Activated CD8-positive, alpha-beta memory T cell treated with anti-CD3 and anti-CD28 coated beads for 1 hour (primary cell): ENCODE measurements at places on chromosomes 3 and 15.

DNA sequence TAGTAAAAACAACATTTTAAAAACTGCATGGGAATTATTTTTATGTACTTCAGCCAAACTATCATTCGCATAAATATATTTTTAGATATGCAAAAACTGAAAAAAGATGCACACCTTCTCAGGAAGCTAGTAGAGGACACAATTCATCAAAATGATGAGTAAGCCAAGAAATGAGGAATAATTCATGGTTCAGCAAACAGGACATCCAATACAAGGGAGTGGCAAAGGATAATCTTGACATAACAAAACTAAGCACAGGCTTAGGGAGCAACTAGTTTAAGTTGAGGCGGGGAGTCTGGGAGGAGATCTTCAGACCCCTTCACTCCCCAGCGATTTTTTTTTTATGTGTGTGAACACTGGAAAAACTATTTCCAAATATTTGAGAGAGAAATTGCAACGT lies 93.7 kb downstream of the ZNF280D start:
- no peak for DNase-seq

DNA sequence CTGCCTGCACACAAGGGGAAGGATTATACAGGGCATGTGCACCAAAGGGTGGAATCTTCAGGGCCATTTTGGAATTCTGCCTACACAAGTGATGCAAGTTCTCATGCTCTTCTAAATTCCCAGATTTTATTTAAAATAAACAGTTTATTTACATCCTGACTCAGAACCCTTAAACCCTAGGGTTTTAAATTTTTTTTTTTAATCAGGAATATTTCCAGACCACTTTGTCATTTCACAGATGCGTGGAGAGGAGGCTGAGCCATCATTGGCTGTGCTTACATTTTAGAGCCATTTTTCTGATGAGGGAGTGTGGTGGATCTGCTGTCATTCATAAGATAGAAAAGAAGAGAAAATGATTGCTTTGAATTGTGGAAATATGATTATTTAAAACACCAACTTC lies 65.2 kb upstream of the MNS1 start:
- no peak for DNase-seq

- DNase-seq = no peak
Measured at GRCh38 chr15:46556010-46556409, 921.2 kb downstream of the SQOR start.

DNA sequence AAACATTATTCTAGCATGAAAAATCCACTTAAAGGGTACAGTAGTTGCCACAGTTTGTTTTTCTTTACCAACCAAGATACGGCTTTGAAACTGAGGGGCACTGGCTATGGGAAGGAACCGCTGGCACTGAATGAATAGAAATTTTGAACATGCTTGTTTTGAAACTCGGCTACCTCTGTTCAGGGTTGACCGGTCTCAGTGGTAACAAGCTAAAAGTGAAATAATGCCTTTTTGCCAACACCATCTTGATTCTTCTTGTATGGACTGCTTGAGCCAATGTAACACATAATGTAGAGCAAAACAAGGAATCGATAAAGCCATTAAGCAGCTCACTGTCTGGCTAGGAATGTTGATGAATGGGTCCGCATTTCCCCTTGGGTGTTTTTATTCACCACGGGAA lies 36.5 kb downstream of the PTPRG start:
- DNase-seq = no peak

DNA sequence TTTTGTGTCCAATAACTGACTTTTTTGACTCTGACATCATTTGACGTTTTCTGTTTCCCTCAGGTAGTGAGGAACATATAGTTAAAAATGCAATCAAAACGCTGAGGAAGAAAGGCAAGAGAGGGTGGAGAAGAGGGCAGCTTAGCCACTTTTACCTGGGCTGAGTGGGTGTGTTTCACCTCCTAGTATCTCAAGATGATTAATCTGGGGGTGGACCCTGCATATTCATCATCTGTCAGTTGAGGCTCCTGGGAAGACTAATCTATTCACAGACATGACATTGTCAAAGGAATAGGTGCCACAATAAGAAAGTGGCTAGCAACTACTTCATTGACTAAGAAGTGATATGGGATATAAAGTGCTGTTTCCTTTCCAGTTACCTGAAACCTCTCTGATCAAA lies 331.5 kb upstream of the RARB start:
- DNase-seq = no peak

DNA sequence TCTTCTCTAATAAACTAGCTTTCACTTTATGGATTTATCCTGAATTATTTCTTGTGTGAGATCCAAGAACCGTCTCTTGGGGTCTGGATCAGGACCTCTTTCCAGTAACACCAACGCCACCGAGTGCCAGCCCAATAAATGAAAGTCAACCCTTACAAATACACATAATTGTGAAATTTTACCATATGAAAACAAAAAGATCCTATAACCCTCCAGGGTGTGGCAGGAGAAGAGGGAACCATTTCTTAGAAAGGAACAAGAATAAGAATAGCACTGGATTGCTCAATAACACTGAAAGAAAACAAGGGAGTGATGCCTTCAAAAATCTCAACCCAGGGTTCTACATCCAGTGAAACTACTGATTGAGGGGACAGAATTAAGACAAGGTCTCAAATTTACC lies 51.6 kb upstream of the ACKR4 start:
- DNase-seq = no peak

DNA sequence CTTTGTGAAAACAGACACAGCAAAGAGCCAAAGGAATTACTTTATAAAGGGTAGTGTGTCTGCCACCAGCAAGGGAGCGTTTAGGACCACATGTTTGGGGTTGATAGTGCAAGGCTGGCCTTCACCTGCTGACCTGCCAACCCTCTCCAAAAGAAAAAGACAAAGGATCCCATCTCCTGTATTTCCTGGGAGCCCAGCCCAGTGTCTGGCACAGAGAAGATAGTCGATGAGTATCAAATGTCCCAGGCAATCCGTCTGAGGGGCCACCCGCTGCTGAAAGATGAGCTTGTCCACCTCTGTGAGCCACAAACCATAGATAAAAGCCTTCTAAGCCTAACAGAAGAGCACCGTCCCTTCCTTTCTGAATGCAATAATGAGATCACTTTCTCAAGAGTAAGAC lies 154.8 kb upstream of the CTNNB1 start:
- DNase-seq = no peak

DNA sequence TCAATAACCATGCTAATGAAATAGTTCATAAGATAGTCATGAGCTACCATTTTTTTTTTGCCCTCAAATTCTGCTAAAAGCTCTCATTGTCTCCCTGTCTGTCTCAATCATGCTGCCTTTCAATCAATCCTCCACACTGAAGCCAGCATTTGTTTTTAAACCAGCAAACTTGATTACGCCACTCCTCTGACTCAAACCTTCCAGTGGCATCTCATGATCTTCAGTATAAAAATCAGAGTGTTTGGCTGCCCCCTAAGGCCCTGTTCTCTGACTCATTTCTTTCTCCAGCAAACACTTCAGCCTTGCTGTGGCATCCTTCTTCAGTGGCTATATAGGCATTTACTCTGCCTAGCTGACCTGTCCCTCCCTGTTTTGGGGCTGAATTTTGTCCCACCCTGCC lies 36.0 kb upstream of the EOMES start:
- no peak for DNase-seq

GRCh38 chr3:151305060-151305774 lies 11.4 kb downstream of the GPR87 start:
- DNase-seq = no peak

- DNase-seq = no peak
Measured at GRCh38 chr3:157077565-157077991, 82.4 kb downstream of the CCNL1 start.

DNA sequence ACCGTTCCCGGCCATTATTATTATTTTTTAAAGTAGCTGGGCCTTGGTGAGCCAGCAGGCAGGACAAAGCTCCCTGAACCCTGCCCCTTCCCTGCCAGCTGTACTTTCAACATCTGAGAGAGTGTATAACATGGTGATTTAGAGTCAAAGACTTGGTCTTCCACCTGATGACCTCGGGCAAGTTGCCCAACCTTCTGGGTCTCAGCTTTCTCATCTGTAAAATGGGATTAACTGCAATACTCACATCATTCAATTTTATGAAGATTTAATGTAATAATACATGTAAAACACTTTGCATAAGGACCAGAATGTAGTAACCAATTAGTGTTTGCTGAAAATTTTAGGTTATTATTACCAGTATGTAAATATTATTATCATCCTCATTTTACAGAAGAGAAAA lies 11.9 kb upstream of the TRH start:
- DNase-seq = no peak

DNA sequence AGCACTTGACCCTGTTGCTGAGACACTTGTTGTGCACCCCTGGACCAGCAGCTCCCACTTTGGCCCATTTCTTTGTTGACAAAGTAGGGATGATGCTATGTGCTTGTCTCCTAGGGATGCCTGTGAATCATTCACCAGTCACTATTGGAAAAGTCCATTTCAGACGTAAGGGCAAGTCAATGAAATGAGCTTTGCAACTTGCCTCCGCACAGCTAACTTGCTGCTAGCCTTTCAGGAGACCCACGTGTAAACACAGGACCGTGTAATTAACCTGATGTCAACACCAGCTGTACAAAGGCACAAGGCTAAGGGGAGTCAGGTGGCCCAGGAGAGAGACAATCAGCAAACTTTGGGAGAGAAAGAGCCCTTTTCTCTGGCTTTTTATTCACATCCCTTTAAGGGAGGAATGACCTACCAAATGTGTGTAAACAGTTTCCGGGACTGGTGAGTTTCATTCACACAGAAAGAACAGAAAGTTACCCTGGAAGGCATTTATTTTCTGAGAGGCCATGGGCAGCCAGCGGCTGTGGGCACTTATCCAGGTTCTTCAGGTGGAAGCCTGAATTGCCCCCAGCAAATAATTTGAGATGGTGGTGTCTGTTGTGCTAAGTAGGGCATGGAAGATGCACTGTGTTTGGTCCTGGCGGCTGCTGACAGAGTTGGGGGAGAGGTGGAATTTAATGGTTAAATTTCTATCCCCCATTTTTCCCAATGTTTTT lies 54.0 kb downstream of the TIPARP start:
- no peak for DNase-seq

DNA sequence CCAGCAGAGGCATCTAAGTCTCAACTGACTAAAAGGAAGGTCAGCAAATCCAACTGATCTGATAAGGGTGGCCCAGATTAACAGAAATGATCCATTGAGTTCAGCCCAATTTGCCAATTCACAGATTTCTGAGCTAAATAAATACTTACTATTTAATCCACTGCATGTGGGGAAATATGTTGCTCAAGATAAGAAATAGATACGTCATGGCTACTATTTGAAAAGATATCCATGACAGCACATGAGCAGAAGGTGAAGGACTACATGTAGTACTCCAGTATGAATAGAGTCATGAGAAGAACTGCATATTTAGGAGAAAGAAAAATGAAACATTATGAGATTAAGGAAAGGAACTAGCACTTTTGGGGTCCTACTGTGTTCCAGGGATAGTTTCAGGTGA lies 332.4 kb downstream of the ARPP21 start:
- no peak for DNase-seq

DNA sequence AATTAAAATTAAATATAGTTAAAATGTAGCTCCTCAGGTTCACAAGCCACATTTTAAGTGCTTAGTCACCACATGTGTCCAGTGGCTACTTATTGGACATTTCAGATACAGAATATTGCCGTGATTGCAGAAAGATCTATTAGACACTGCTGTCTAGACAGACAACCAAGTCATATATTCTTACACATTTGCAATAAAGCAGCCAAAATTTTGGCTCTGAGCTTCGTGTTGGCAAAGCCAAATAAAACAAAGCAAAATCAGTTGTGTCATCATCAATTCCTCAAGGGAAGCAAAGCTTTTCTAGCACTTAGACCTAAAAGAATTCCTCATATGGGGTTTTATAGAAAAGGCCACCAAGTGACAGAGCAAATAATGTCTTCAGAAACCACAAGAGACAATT lies 193.1 kb upstream of the LPP start:
- DNase-seq = no peak

DNA sequence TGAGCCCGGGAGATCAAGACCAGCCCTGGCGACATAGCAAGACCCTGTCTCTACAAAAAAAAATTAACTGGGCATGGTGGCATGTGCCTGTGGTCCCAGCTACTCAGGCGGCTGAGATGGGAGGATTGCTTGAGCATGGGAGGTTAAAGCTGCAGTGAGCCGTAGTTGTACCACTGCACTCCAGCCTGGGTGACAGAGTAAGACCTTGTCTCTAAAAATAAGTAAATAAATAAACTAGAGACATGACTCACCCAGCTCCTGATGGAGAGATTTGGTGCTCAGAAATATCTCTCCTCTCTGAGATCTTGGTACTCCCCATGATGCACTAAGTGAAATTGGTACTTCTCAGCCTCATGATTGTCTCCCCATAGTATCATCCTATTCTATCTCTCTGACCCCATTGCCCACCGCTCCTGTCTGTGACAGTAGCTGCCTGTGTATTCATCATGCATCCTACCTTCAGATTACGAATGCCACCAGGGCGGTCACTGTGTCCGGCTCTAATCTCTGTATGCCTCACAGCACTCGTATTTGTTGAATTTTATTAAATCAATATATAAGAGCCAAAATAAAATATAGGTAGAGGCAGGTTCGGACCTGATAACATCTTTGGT lies 50.9 kb downstream of the ABHD2 start:
- DNase-seq = no peak

DNA sequence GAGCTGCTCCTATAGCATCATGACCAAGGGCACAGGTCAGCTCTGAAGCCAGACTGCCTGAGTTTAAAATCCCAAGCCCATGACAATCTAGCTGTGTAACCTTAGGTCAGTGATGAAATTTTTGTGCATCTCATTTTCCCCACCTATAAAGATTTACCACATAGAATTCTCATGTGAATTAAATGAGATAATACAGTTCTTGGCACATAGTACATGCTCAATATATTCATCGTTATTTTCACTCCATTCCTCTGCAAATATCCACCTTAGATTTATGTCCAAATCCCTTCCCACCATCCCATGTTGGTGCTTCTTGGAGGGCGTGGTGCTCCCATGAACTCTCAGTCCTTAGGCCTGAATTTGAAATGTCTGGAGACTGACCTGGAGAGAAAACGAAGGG lies 300.1 kb downstream of the TLE3 start:
- DNase-seq = no peak

GRCh38 chr3:87207460-87207859 lies 19.6 kb upstream of the CHMP2B start:
- DNase-seq = no peak

GRCh38 chr15:90143166-90143655 lies 40.9 kb upstream of the IDH2 start:
- peak; percentile 34 for DNase-seq

GRCh38 chr3:49553324-49553691 lies 969 bp upstream of the BSN start:
- DNase-seq = no peak

GRCh38 chr3:17301271-17301670 lies 416.5 kb downstream of the PLCL2 start:
- no peak for DNase-seq

DNA sequence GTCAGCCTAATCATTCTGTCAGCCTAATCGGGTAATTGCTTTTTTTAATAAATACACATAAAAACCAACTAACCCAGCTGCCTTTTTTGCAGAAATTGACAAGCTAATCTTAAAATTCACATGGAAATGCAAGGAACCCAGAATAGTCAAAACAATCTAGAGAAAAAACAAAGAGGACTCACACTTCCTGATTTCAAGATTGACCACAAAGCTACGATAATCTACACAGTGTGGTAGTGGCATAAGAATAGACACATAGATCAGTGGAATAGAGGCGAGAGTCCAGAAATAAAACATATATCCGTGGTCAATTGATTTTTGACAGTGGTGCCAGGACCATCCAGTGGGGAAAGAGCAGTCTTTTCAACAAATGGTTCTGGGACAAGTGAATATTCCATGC lies 2.4 kb upstream of the C3orf20 start:
- no peak for DNase-seq
